ENCODE measurements at places on chromosomes 7 and 10. TPM values are rescaled to one million over a fixed set of nuclear protein-coding genes. Genes with fewer than 3 reads are reported as not detected.

DNA sequence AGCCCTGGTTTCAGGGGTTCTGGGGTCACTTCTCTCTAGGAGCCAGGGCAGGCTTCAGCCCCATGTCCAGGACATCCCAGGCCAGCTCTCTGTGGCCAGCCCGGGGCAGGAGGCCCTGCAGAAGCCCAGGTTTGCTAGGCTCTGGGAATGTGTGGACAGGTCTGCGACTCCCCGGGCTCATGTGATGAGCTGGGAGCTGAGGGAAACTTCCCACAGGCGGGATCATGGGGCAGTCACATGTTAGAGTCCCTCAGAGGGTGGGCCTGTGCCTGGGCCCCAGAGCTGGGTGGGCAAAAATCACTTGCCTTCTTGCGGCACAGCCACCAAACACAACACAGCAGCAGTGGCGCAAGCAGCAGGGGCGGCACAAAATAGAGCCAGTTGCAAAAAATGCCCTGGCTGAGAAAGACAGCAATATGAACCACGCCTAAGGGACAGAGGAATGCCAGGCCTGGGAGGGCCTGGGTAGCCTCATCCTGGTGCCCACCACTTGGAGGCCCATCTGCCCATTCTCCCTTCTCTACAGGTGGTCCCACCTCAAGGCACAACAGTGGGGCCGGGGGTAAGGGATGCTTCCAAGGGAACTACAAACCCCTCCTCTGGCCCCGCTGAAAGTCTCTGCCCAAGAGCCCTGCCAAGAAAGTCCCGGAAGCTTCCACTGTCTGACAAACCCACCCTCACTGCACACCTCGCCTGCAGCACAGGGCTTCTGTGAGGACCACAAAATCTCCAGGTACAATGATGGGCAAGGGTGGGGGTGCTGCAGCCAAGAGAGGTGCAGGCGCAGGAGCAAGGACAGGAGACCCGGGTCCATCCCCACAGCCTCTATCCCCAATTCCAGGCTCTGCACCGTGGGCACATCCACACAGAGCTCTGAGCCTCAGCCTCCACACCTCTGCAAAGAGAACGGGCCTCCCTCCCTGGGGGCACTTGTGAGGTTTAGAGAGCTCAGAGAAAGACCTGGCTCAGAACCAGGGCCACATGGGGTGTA is 34.6 kb upstream of the ANTXRL start:
- no peak for DNase-seq

DNA sequence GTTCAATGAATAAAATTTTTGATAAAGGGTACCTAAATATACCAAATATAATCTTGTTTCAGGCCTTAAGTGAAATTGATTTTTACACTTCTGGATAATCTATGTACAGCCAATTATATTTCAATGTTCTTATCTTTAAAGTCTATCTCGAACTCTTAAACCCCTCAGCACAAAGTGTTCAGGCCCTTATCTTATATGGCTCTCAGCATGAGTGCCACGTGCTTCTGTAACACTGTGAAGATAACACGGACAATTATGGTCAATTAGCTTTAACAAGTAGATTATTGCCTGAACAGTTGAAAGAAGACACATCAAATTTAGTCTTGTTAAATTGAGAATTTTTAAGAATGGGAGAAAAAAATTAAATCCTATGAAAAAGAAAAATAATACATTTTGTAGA is 40.4 kb upstream of the DMTF1 start:
- no peak for DNase-seq

The HOXA6 gene
- total RNA-seq: not detected

The CYP2E1 gene
- 27.5 TPM for total RNA-seq

Measured in dorsolateral prefrontal cortex (tissue), 122 donors.